Fibroblast of the aortic adventitia (primary cell): ENCODE measurements at places on chromosomes 16 and 17.

- DNase-seq = no peak
Measured at GRCh38 chr16:58709333-58709732, 24.8 kb upstream of the SLC38A7 start.

- no peak for DNase-seq
Measured at GRCh38 chr17:48416971-48417370, 13.0 kb downstream of the SKAP1 start.

GRCh38 chr17:67392111-67392510 is 15.0 kb downstream of the PITPNC1 start:
- no peak for DNase-seq

DNA sequence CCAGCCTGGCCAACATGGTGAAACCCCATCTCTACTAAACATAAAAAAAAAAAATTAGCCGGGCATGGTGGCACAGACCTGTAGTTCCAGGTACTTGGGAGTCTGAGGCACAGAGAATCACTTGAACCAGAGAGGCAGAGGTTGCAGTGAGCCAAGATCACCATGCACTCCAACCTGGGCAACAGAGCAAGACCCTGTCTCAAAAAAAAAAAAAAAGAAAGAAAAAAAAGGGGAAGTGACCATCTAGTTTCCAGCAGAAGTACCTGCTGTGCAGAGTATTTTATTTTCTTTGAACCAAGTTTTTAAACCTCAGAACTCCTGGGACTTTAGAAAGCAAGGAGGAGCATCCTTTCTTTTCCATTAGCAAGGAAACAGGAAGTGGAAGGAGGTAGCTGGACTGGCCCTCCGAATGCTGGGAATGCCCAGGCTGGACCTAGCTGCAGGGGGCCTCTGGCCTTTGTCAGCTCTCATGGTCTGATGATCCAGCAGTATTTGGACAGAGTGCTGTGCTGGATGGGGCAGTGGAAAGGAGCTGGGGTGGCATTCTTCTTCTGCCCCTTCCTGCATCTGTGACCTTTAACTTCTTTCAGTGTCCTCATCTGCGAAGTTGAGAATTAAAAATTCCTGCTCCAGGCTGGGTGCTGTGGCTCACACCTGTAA is 6.6 kb downstream of the GID4 start:
- DNase-seq = no peak

DNA sequence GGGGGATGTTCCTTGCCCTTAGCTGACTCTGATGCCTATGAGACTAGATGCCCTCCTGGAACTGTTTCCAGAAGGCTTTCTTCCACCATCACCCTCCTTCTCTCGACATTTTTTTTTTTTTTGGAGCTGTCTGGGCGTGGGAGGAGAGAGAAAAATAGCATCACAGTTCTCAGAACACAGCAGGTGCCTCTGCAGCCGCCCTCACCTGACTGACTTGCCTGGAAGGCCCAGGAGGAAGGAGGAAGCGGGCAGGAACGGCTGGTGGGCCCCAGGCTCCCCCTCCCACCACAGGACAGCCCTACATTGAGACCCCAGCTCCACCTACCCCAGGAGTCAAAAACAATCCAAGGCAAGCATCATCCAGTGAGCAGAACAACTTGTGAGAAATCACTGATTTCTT is 20.3 kb upstream of the CACNG5 start:
- DNase-seq = no peak

DNA sequence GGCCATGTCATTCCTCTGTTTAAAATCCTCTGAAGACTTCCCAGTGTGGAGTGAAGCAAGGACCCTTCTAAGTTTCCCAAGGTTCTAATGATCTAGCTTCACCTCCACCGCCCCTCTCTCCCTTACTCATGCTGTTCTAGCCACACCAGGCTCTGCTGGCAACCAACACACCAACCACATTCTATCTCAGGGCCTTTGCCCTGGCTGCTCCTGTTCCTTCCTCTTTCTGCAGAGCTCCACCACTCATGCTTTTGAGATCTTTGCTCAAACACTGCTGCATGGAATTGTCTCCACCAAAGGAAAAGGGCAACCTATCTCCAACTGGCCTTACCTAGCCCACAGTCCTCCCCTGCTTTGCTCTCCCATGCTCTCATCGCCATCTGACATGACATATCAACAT is 128.7 kb downstream of the XYLT1 start:
- DNase-seq = no peak

GRCh38 chr17:3903881-3904290 is 11.0 kb upstream of the CAMKK1 start:
- DNase-seq = no peak

- no peak for DNase-seq
Measured at GRCh38 chr16:35188288-35189155, 1729.1 kb downstream of the TP53TG3F start.

- no peak for DNase-seq
Measured at GRCh38 chr16:6616746-6617145, 715.9 kb upstream of the RBFOX1 start.

DNA sequence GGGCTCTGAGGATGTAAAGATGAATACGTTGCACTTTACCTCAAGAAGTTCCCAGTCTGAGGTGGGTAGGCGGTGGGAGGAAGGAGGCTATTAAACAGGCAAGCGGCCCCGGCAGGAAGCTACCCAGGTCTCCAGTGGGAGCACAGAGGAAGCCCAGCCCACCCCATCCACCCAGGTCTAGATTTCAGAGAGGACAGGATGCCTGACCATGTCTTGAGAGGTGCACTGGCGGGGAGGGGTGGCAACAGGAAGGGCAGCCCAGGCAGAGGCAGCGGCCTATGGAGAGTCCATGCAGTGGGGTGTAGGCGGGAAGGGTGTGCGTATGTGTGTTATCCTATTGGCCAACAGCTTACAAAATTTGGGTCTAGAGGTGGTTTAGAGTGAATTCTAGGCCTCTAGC is 13.9 kb downstream of the SARM1 start:
- no peak for DNase-seq

- peak; percentile 57 for DNase-seq
Measured at GRCh38 chr17:42142371-42142896, 12.4 kb downstream of the RAB5C start.

DNA sequence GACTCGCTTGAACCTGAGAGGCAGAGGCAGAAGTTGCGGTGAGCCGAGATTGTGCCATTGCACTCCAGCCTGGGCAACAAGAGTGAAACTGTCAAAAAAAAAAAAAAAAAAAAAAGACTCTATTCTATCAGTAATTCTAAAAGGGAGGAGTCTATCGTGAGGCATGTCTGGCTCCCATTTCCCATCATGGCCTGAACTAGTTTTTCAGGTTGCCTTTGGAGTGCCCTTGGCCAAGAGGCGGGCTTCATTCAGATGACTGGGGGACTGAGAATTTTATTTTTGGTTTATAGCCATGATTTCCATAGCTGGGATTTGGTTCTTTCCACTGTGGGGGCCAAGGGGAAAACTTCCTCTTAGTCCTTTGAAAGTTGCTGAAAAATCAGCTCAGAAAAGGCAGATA is 3.5 kb upstream of the SNX29 start:
- DNase-seq = no peak

DNA sequence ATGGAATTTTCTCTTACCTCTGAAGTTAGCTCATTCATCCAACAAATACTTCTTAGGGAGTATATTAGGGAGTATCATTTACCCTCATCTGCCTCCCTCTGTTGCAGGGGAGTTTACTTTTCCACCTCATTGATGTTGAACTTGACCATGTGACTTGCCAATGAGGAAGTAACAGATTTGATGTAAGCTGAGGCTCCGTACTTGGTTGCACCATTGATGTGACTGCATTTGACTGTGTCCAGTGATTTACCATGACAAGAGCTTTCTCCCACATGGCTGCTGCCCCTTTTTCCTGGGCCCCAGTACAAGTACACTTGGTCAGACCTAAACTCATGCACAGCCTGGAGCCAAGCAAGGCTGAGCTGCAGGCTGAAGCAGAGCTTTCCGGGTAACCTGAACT is 81.6 kb upstream of the HS3ST2 start:
- no peak for DNase-seq

DNA sequence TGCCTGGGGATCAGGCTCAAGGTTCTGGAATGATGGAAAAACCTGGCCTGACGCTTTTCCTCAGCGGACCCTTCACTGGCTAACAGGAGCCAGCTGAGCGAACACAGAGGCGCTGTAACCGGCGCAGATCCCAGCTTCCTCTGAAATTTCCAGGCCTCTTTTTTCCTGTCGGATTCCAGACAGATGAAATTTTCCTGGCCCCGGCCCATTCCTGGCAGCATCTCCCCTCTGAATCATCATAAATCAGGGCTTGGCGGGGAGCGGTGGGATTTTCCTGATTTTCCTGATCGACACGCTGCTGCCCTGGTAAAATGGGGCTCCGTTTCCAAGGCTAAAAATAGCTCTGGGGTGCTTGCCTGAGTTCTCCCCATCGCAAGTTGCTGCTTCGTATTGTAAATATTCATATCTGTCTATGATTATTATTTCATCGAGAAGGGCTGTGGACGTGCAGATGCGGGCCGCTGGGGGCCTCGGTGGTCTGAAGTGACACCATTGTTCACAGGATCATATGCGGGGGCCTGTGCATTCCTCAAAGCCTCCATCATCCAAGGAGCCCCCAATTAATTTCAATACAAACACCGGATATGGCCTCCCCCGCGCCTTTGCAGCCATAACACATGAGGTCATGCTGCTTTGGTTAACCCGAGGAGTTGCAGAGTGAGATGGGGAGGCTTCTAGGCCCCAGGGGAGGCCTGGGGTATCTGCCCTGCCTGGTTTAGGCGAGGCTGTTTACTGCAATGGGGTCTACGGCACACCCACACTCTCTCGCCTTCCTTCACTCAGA is 45.8 kb upstream of the ETV4 start:
- DNase-seq = peak; percentile 97

GRCh38 chr16:77273-77806 is 685 bp upstream of the MPG start:
- DNase-seq = peak; percentile 78

DNA sequence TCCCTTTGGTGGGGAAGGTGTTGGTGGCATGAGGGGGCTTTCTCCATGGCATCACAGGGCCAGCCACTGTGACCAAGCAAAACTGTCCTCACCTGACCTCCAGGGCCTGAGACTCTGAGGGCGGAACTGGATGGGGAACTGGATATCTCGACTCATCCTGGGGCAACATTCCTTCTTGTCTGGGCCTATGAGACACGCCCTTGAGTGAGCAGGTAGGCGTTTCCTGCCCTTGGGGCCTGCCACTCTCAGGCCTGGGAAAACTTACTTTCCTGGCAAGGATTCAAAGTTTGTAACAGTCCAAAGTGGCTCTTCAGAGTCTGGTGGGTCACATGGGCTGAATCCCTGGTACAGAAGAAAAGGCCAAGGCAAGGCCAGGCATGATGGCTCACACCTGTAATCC is 9.6 kb downstream of the MT1X start:
- DNase-seq = peak; percentile 22

GRCh38 chr17:39791111-39791992 is 53.6 kb downstream of the GRB7 start:
- DNase-seq = no peak

DNA sequence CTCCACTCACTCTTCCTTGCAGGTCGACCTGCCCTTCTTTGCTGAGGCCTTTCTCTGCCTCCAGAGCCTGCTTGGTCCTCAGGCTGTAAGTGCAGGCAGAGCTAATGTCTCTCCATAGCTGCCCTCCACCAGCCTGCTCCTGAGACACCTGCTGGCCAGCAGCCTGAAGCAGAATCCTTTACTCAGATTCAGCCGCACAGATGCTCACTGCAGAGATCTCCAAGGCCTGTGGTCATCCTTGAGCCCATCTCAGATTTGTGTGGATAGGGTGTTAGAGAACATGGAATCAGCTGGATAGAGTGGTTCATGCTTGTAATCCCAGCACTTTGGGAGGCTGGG is 11.5 kb downstream of the DEXI start:
- DNase-seq = no peak

DNA sequence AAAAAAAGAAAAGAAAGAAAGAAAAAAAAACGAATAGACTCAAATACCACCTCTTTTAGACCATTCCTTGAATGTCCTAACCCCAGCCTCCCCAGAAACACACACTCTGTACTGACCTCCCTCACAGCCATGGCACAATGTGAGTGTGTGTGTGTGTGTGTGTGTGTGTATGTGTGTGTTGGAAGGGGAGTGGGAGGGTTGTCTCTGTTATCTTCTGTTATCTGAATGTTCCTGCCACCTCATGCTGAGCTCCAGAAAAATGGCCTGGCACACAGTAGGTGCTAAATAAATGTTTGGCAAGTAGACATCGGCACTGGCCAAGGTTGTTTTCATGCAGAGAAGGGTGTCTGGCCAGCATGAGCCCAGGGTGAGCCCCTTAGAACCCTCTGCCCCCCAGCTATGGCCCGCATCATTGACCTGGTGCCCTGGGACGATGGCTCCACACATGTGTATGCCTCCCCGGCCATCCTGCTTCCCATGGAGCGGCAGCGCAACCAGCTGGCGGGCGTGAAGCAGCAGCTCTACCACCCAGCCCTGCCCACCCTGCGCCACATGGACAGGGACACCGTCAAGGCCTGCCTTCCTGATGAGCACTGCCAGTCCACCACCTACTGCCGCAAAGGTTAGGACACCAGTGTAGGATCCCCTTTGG is 6.6 kb upstream of the CNGB1 start:
- DNase-seq = no peak

DNA sequence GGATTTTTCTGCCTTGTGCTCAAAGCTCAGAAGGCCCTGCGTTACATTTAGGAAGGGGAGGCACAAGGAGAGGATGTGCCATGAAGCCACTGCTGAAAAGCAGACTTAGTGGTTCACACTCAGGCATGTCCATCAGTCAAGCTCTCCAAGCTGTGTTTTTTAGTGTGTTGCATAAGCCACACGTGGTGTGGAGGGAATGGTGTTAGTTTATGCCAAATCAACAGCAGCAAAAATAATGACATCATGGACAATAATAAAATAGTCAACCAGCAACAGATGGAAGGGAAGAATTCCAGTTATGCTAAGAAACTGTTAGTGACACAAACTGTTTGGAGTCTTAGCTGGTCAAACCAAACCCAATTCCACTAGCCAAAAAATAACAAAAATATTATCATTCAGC is 438.3 kb downstream of the NPIPA7 start:
- no peak for DNase-seq

GRCh38 chr17:28807925-28808634 is 34.5 kb downstream of the FAM222B start:
- DNase-seq = peak; percentile 83

- peak; percentile 86 for DNase-seq
Measured at GRCh38 chr17:43410557-43411368, 12.0 kb downstream of the ARL4D start.

- DNase-seq = peak; percentile 31
Measured at GRCh38 chr17:39548494-39549225, 59.1 kb downstream of the NEUROD2 start.

DNA sequence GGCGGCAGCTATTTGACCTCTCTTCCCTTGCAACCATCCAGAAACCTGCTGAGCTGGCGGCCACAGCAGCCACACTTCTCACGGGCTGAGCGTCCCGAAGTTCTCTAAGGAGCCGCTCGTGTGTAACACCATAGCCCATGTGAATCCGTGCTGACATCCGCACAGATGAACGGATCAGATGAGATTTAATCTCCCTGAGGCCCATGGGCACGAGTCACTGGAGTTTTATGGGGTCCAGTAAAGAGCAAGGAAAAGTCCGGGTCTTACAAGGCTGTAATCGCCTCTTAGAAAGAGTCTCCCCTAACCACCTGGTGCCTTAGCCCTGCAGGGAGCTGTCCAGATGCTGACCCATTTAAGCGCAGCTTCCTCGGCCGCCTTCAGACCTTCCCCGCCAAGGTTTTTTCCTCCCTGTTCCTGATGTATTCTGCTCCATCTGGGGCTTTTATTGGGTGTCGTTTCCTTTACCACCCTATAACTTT is 5.5 kb upstream of the CACNG5 start:
- DNase-seq = peak; percentile 78

- DNase-seq = no peak
Measured at GRCh38 chr16:12609937-12610699, 193.6 kb downstream of the CPPED1 start.
